Natural killer cell (primary cell): ENCODE measurements at places on chromosomes 16 and 17.

DNA sequence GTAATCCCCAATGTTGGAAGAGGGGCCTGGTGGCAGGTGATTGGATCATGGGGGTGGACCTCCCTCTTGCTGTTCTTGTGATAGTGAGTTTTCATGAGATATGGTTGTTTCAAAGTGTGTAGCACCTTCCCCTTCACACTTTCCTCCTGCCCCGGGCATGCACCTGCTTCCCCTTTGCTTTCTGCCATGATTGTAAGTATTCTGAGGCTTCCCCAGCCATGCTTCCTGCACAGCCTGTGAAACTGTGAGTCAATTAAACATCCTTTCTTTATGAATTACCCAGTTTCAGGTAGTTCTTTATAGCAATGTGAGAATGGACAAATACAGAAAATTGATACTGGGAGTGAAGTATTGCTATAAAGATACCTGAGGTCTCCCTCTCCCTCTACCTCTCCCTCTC lies 29.4 kb downstream of the RNF112 start:
- H3K36me3 ChIP-seq: no peaks in the 10 kb centered on the region
- no peak overlapping the region for H3K4me3 ChIP-seq
- DNase-seq: no peak
- no peak overlapping the region for H3K27ac ChIP-seq
- H3K27me3 ChIP-seq: no peaks in the 10 kb centered on the region

DNA sequence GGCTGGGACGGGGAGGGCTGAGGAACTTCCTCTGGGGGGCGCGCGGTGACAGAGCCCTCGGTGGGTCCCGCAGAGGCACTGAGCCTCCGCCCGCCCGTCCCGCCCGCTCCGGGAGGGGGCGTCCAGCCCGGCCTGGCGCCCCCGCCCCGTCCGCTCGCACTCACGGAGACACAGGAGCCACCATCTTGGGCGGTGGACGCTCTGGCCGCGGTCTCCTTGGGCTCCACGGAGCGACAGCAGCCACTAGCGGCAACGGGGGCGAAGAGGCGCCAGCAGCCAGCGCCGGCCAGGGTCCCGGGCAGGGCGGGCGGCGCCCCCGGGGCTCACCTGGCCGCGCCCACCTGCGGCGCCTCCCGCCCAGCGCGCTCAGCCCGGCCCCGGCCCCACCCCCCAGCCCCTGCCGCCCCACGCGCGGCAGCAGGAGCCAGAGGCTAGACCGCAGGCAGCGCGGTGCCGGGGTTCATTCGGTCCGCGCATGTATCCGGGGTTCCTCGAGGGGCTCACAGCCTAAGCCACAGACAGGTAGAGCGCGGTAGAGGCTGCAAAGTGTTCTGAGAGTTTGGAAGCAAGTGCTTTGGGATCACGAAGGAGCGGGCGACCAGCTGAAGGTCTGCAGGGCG lies at the start of gene C17orf113:
Gene C17orf113, minus strand, starts transcription at position 209 of the 620 bp plus-strand sequence. CDS start 7,225 bp downstream, outside the sequence.
- H3K36me3 ChIP-seq: no peaks in the 10 kb centered on the region
- peaks cover 12% of the 10 kb centered on the region for H3K27me3 ChIP-seq
- peaks cover 10% of the 10 kb centered on the region for H3K4me1 ChIP-seq
- no peak within 1 kb of the TSS for H3K27ac ChIP-seq

- no peaks in the 10 kb centered on the region for H3K36me3 ChIP-seq
- H3K4me3 ChIP-seq: no peak overlapping the region
- H3K4me1 ChIP-seq: no peaks in the 10 kb centered on the region
- H3K27ac ChIP-seq: no peak overlapping the region
Measured at GRCh38 chr16:22642416-22643088, 131.9 kb downstream of the NPIPB5 start.

DNA sequence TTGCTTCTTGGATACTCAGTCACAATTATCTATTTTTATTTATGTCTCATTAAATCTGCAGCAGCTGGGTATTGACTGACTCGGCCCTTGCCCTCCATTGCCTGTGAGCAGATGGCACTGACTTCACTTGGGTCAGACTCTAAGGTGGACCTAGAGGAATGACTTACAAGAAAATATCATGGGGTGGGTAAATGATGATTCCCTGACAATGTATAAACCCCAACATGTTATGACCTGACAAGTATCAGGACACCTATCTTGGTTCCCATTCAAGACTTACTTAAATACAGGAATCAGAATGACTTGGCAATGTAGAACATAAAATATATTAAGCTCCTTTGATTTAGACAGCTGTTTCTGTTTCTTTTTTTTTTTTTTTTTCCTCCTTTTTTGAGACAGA lies 953.5 kb downstream of the CDH11 start:
- no peaks in the 10 kb centered on the region for H3K4me1 ChIP-seq
- DNase-seq: no peak
- H3K36me3 ChIP-seq: no peaks in the 10 kb centered on the region
- H3K27ac ChIP-seq: no peak overlapping the region
- no peaks in the 10 kb centered on the region for H3K27me3 ChIP-seq

GRCh38 chr16:56414366-56414765 lies 11.0 kb downstream of the AMFR start:
- DNase-seq: no peak
- H3K36me3 ChIP-seq: peaks cover 10% of the 10 kb centered on the region
- H3K4me1 ChIP-seq: no peaks in the 10 kb centered on the region
- no peak overlapping the region for H3K27ac ChIP-seq
- no peak overlapping the region for H3K4me3 ChIP-seq

GRCh38 chr16:4944333-4945281 lies 7.7 kb upstream of the PPL start:
- H3K36me3 ChIP-seq: no peaks in the 10 kb centered on the region
- H3K27me3 ChIP-seq: no peaks in the 10 kb centered on the region
- H3K27ac ChIP-seq: no peak overlapping the region
- no peak overlapping the region for H3K4me3 ChIP-seq
- no peaks in the 10 kb centered on the region for H3K4me1 ChIP-seq
- DNase-seq: no peak
